ENCODE measurements at places on chromosomes 6 and 20.

DNA sequence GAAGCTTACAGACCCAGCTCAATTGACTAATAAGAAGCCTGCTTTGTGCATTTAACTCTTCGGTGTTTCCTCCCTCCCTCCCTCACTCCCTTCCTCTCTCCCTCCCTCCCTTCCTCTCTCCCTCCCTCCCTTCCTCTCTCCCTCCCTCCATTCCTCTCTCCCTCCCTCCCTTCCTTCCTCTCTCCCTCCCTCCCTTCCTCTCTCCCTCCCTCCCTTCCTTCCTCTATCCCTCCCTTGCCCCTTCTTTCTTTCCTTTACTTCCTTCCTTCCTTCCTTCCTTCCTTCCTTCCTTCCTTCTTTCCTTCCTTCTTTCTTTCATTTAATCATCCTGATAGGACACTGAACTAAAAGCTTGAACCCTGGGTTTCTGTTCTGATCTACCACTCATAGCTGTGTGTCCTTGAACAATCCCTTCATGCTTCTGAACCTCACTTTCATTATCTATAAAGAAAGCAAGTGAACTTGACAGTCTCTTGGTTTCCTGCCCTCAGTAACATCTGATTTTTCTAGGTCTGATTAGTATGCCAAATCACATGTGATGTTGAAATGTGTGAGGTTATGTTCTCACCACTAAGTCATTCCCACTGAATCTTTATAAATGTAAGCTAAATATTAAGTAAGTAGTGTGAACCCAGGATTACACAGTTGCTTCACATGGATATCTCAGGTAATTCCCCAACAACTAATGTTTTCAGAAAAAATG lies 132.3 kb upstream of the BMP2 start:
- no peak overlapping the region for H3K4me3 ChIP-seq
- no peak overlapping the region for H3K27ac ChIP-seq
- H3K36me3 ChIP-seq = no peaks in the 10 kb centered on the region
- H3K27me3 ChIP-seq = no peaks in the 10 kb centered on the region
- H3K4me1 ChIP-seq = peaks cover 12% of the 10 kb centered on the region

- no peaks in the 10 kb centered on the region for H3K36me3 ChIP-seq
- no peak overlapping the region for H3K4me3 ChIP-seq
- no peak for DNase-seq
- H3K4me1 ChIP-seq = no peaks in the 10 kb centered on the region
- H3K27ac ChIP-seq = no peak overlapping the region
- H3K27me3 ChIP-seq = no peaks in the 10 kb centered on the region
Observed at GRCh38 chr6:153873541-153873940, 165.5 kb upstream of the OPRM1 start.

DNA sequence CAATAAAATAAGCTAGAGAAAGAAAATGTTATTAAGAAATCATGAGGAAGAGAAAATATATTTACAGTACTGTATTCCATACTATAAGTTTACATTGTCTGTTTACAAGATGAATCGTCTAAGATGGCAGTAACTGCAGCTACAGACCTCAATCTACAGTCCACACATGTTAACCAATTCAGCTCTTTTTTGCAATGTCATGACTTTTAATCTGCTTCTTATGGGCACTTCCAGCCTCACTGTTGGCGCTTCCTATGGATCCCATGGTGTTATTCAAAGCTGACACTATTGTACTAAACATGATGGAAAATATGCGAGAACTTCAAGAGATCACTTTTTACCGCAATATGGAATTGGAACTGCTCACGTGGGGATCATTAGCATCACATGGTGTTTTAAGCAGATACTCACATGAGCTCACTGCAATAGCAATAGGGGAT lies 451.5 kb upstream of the CITED2 start:
- H3K4me1 ChIP-seq = no peaks in the 10 kb centered on the region
- H3K27me3 ChIP-seq = no peaks in the 10 kb centered on the region
- no peak overlapping the region for H3K27ac ChIP-seq
- H3K4me3 ChIP-seq = no peak overlapping the region
- no peaks in the 10 kb centered on the region for H3K36me3 ChIP-seq

GRCh38 chr20:10511170-10511508 lies 76.0 kb downstream of the SLX4IP start:
- H3K27me3 ChIP-seq = no peaks in the 10 kb centered on the region
- H3K27ac ChIP-seq = peak overlapping the region; percentile 82
- no peak overlapping the region for H3K4me3 ChIP-seq
- peaks cover 17% of the 10 kb centered on the region for H3K4me1 ChIP-seq

DNA sequence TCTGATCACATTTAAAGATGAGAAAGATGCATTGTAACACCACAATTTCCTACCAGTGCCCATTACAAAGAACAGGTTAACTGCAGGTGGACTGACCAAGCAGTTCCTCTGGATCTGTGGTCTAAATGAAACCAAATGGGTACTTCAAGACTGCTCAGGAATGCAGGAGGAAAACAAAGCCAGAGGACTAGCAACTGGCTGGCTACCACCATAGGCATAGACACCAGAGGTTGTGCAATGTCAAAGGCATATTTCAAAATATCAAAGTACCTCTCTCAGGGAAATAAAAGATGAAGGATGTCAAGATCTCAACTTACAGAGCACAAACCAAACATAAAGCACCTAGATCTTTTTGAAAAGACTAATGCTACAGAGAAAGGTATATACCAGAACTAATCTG lies 65.5 kb downstream of the GMDS start:
- DNase-seq = no peak
- H3K27ac ChIP-seq = no peak overlapping the region
- H3K4me3 ChIP-seq = no peak overlapping the region
- no peaks in the 10 kb centered on the region for H3K27me3 ChIP-seq
- H3K36me3 ChIP-seq = no peaks in the 10 kb centered on the region
- no peaks in the 10 kb centered on the region for H3K4me1 ChIP-seq

DNA sequence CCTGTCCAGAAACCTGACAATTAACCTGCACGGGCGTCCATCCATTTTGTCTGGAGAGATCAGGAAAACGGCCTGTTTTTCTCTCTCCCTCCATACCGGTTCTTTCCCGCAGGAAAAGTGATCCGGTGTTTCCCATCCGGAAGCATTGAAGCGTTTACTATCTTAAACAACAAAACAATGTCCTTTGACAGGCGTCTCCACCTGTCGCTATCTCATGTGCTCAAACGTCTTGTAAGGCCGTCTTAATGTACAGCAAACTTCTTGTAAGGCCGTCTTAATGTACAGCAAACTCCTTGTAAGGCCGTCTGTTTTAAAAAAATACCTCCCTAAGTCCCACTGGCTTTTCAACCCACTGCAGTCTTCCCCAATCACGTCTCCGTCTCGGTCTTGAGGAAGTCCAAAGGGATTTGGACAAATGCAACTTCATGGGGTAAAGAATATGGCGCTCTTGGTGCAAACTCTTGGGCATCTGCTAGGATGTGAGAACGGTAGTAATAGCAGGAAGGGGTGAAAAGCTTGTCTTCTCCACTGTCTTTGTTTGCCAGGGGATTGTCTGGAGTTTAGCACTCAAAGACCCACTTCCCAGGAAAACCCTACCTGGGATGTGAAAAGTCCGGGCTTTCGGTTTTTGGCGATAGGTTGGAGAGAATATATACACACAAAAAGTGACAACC lies 29.9 kb upstream of the TRIM27 start:
- no peaks in the 10 kb centered on the region for H3K36me3 ChIP-seq
- peaks cover 28% of the 10 kb centered on the region for H3K4me1 ChIP-seq
- H3K27ac ChIP-seq = peak overlapping the region; percentile 41
- peak; percentile 37 for DNase-seq
- no peaks in the 10 kb centered on the region for H3K27me3 ChIP-seq

- H3K27me3 ChIP-seq = no peaks in the 10 kb centered on the region
- H3K27ac ChIP-seq = no peak overlapping the region
- DNase-seq = no peak
- no peak overlapping the region for H3K4me3 ChIP-seq
Observed at GRCh38 chr6:30862156-30862875, 22.0 kb upstream of the DDR1 start.

DNA sequence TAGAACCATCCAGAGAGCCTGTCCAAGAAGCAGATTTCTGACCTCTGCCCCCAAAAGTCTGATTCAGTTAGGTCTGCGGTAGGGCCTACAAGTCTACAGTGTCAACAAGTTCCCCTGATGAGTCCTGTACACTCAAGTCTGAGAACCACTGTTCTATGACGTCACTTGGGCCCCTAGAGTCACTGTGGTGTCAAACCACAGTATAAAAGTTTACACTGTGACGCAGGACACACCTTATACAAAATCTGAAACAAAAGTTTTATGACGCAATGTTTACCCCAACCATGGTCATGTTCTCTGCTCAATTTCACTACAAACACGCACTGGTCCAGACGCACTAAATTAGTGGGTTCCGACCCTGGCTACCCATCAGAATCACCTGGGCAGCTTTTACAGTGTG lies 17.9 kb downstream of the SLA2 start:
- H3K27me3 ChIP-seq = no peaks in the 10 kb centered on the region
- H3K27ac ChIP-seq = no peak overlapping the region
- no peak overlapping the region for H3K4me3 ChIP-seq
- DNase-seq = no peak
- H3K4me1 ChIP-seq = no peaks in the 10 kb centered on the region

- H3K36me3 ChIP-seq = peaks cover 7% of the 10 kb centered on the region
- no peak for DNase-seq
- H3K27me3 ChIP-seq = no peaks in the 10 kb centered on the region
- no peak overlapping the region for H3K4me3 ChIP-seq
- H3K4me1 ChIP-seq = peaks cover 23% of the 10 kb centered on the region
Observed at GRCh38 chr6:43579171-43579570, 3.2 kb downstream of the POLH start.

- H3K27ac ChIP-seq = peak overlapping the region; percentile 84
- no peaks in the 10 kb centered on the region for H3K27me3 ChIP-seq
- peak; percentile 64 for DNase-seq
- H3K4me1 ChIP-seq = peaks cover 38% of the 10 kb centered on the region
Observed at GRCh38 chr6:134035823-134036296, 16.6 kb downstream of the SLC2A12 start.

DNA sequence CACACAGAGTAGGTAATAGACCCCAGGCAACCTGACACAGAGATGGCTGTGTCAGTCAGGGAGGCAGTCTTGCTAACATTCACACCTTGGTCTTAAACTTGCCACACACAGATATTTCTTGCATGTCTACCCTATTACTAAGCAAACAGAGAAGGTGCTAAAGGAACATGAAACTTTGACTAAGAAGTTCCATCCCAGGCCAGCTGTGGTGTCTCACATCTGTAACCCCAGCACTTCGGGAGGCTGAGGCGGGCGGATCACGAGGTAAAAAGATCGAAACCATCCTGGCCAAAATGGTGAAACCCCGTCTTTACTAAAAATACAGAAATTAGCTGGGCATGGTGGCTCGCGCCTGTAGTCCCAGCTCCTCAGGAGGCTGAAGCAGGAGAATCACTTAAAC lies 222.4 kb upstream of the JARID2 start:
- H3K4me3 ChIP-seq = no peak overlapping the region
- no peaks in the 10 kb centered on the region for H3K36me3 ChIP-seq
- H3K27ac ChIP-seq = no peak overlapping the region

- no peaks in the 10 kb centered on the region for H3K36me3 ChIP-seq
- no peak overlapping the region for H3K27ac ChIP-seq
- no peak overlapping the region for H3K4me3 ChIP-seq
- DNase-seq = no peak
- no peaks in the 10 kb centered on the region for H3K27me3 ChIP-seq
Observed at GRCh38 chr6:144248476-144249301, 36.4 kb upstream of the UTRN start.

DNA sequence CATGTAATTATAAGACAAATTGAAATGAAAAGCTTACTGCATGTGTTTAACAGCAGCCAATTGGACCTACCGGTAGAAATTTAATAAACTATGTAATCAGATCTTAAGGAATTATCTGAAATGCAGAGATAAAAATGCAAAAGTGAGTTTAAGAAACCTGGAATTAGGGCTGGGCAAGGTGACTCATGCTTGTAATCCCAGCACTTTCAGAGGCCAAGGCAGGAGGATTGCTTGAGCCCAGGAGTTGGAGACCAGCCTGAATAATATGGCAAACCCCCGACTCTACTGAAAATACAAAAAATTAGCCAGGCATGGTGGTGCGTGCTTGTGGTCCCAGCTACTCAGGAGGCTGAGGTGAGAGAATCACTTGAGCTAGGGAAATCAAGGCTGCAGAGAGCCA lies 74.1 kb downstream of the HFE start:
- peaks cover 8% of the 10 kb centered on the region for H3K4me1 ChIP-seq
- H3K27ac ChIP-seq = no peak overlapping the region
- no peak for DNase-seq
- H3K27me3 ChIP-seq = no peaks in the 10 kb centered on the region
- H3K36me3 ChIP-seq = no peaks in the 10 kb centered on the region

DNA sequence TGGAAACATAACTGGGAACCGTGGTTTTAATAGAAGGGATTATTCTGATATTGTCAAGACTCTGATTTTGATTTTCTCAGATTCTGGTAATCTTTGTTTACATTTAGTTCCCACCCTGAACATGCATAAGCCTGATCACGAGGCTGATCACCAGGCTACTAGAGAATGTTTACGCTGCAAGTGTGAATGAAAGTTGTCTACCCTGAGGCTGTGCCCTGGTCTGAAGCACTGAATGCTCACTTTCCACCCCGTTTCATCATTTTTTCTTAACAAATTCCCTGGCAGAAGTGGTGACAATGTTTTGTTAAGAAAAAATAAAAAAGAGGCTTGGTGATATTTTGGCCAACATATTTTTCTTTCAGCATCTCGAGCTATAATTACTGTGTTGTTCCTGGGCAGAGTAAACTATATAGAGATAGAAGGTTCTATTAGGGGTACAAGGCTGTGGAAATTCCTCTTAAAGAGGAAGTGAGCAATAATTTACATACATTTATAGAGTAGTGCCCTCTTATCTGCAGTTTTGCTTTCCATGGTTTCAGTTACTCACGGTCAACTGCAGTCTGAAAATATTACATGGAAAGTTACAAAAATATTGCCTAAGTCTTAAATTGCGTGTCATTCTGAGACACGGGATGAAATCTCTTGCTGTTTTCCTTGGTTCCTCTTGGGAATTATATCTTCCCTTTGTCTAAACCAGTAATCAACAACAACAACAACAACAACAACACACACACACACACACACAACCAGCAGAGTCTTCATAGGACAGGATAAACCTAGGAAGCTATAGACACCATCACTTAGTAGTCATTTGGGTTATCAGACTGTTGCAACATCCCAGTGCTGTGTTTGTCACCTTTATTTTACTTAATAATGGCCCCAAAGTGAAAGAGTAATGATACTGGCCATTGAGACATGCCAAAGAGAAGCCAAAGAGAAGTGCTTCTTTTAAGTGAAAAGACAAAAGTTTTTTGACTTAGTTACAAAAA lies 566.6 kb upstream of the CITED2 start:
- no peak overlapping the region for H3K4me3 ChIP-seq
- no peaks in the 10 kb centered on the region for H3K27me3 ChIP-seq
- peaks cover 14% of the 10 kb centered on the region for H3K4me1 ChIP-seq
- H3K36me3 ChIP-seq = no peaks in the 10 kb centered on the region

DNA sequence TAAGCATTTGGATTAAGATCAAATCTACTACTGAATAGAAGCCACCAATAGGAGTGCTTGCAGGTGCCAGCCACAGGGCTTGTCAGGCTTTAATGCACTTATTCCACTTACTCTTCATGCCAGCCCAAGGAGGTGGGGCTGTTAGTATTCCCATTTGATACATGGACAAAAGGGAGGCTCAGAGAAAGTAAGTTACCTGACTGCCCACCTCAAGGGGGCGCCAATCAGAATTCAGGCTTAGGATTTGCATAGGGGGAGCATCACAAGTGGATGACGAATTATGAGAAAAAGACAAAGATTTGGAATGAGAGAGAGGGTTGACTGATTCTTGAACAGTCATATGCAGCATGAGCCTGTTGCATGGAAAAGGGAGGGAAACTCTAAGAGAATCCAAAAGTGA lies 188.4 kb upstream of the TSHZ2 start:
- no peak for DNase-seq
- H3K27ac ChIP-seq = no peak overlapping the region
- H3K4me3 ChIP-seq = no peak overlapping the region
- peaks cover 26% of the 10 kb centered on the region for H3K27me3 ChIP-seq
- H3K4me1 ChIP-seq = no peaks in the 10 kb centered on the region
- no peaks in the 10 kb centered on the region for H3K36me3 ChIP-seq
